Forelimb muscle (tissue), 1 donor: ENCODE measurements at places on chromosomes 3 and 15.

DNA sequence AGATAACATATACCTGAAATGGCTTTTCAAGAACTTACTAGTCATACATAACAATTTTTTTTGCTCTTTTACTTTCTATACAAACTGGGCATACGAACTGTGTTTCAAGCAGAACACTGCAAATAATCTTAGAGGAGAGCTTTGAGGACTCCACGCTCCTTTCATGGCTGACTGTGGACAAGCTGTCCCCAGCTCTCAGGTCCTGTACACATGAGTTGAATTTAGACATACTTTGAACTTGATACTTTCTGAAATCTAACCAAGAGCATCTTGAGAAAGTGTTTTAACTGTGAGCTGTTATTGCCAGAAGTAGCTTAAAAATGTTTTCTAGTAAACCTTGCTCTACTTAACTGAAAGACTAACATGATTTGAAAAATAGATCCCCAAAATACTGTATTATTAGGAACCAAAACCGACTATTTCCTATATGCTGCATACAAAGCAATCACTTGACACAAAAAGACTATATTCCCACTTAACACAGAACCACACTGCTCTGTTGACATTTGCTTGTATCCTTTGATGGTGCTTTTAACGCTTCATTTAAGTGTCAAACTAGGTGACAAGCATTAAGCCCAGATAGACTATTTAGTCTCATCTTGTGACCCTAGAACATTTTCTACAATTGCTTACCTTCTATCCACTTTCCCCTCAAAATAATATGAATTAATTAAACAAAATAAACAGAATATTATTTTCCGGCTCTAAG, 755.8 kb downstream of the ROBO1 start:
- no peak for DNase-seq

DNA sequence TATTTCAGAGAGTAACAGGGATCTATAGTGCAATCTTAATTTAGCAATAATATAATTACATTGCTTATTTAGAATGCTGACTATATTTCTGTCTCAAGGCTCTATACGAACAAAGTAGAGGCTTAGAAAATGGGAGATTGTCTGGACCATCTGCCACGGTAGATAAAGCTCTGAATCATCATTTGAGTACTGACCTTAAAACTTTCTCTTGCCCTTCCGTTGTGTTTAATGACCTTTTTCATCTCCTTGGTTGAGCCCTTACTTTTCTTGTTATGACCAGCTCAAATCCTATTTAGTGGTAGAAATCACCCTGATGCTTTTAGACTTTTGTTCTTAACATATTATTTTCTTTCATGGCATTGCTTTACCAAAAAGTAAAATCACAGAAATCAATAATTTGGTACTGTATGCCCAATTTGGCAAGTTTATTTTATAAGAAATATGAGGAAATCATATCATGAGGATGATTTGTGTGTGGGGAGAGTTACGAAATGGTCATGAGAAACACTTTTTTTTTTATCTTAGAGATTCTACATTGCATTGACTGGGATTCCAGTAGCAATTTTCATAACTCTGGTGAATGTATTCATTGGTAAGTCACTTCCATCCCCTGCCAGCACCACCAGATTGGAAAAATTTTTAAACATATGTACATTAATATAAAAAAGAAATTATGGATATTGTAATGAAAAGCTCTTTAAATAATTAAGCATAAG, 11.0 kb downstream of the NDUFB5 start:
- DNase-seq, result no peak

GRCh38 chr3:9397906-9398699, 688 bp downstream of the SETD5 start:
- no peak for DNase-seq

- DNase-seq, result no peak
Observed at GRCh38 chr15:40244961-40245523, 6.2 kb downstream of the PAK6 start.

DNA sequence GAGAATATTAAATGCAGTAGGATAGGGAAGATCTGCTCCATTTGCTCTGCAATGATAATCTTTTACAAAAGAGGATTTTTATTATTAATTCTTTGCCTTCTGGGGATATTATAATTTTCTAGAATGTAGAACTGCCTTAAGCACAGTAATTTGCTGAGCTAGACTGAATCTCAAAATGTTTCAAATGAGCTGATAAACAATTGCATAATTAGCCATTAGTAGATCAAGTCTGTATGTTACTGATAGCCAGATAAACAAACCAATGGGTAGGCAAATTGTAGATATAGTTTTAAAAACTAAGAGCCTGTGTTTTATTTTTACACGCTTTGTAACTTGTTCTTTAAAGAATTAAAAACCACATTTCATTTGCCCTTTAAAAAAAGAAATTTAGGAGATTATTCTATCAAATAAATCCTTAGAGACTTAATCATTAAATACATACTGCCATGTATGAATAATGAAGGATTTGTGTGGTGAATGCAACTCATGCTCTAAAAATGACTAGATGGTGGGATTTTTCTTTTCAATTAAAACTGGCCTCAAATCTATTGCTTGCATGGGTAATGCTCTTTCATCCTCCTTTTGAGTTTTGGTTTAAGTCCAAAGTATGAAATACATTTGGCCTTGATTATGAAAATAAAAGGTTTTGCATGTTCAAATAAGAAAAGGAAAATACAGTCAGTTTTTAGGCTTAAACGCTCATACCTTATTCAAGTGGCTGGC, 32.6 kb upstream of the NANOGP8 start:
- no peak for DNase-seq

DNA sequence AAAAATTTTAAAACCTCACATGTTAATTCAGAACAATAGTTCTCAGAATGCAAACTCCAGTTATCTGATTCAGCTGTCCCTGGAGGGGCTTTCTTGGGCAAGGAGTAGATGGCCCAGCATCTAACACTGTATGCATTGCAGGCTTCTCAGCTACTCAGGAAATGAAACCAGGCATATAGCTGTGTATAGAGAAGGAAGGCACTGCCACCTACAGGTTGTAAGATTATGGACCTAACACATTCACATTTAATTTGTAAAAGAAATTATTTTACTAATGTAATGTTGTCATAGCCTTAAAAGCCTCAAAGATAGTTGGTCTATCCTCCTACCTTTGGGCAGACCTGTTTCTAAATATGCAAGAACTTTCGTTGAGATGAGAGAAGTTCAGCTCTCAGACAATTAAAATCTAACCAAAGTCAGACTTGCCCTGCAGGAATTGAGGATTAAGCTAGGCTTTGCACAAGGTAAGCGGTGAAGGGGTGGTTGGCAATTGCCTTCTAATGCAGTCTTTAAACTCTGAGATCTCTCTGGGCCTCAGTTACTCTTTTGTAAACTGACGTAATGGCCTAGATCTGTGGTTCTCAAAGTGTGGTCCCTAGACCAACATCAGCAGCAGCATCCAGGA, 132.8 kb upstream of the SLC24A5 start:
- DNase-seq, result peak; percentile 55
